ENCODE measurements at places on chromosomes 7 and 10.

DNA sequence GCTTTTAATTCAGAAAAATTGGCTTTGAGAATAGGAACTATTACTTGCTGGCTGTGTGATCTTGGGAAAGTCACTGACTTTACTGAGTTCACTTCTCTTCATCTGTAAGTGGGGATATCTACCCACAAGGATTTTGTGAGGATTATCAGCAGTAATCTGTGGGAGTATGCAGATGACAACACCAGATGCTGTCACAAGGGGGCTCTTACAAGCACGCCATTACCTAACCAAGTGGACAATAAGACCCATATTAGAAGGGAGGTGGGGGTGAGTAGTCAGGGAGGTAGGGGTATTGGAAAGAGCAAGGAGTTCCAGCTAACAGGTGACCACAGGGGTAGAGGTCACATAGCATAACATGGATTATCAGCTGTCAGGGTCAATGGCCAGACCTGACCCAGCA, 569.4 kb downstream of the SUGCT start:
- no peak for DNase-seq

GRCh38 chr7:155213955-155214740, 83.5 kb upstream of the INSIG1 start:
- DNase-seq, result no peak

DNA sequence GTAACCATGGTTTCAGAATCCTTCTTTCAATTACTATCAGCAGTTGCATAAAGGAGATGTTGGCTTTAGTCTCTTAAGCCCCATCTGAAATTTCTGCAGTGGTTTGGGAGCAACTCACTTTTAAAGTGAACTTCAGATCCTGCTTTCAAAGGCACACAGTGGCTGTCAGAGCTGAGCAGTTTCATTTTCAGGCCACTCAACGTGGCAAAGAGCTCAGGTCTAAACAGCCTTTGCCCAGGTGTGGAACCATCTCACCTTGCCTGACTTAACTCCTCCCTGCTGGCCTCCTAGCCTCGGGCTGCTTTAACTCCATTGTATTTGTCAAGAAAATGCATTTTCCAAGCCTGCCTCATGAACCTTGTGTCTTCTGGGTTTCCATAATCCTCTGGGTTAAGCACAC, 197.5 kb upstream of the KMT2E start:
- no peak for DNase-seq

GRCh38 chr7:26944501-26945358, 80.3 kb upstream of the SKAP2 start:
- no peak for DNase-seq

- DNase-seq, result no peak
Observed at GRCh38 chr10:30111340-30112022, 52.1 kb upstream of the JCAD start.

GRCh38 chr10:21750424-21750823, 216.4 kb downstream of the MLLT10 start:
- no peak for DNase-seq

GRCh38 chr7:17773289-17773626, 167.0 kb downstream of the SNX13 start:
- DNase-seq, result no peak

DNA sequence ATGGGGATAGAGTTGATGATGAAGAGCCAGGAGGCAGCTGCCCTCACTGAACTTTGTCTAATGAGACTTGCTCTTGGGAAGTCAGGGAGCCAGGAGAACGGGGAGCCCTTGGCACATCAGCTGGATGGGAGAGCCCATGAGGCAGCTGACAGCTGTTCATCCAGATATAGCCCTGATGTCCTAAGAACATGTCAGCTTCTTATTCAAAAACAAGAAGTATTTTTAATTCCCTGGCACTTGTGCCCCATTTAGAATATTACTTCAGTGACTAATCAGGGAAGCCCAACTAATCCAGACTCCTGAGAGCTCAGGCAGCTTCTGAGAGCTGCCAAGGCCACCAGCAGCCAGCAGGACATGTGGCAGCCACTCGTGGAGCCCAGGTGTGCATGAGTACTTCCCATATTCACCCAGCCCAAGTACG, 363.4 kb downstream of the GRID1 start:
- DNase-seq, result no peak

- DNase-seq, result no peak
Observed at GRCh38 chr10:71696628-71697326, 22.8 kb downstream of the C10orf105 start.

DNA sequence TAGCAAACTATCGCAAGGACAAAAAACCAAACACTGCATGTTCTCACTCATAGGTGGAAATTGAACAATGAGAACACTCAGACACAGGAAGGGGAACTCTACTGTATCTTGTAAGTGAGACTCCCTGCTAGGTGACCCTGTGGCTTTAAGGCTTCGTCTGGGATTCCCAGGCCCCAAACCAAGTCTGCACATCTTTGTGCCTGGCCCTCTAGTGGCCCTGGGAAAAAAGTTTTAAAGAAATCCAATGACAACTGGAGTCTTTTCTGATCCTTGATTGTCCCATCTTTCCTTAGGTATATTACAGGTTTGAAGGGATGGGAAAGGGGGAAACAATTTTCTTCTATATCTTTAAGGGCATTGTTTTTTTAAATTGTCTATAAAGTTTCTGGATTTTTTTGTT, 10.6 kb upstream of the LIPM start:
- no peak for DNase-seq

DNA sequence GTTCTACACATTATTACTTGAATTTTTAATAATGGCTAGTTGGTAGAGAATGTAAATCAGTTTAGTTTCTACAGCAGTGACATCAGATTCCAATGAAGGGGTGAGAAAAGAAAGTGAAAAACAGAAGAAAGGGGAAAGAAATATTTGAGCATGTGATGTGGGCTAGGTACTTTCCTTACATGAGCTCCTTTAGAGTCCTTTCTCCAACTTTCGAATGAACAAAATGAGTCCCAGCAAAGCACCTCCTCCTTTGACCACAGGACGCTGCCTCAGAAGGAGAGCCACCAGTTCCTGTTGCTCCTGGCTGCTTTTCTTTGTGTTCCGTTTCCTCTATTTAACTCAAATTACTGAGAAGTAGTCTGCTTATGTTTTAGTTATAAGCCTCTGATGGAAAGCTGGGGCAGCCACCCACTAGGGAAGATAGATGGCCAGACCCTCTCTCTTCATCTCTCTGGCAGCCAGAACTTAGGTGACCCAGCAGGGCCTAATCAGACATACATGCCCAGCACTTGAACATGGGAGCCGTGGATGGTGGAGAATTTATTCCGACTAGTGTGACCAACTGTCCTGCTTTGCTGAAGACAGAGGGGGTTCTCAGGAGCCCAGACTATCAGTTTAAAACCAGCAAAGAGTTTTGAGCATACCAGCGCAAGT, 82.4 kb upstream of the NME8 start:
- no peak for DNase-seq

- DNase-seq, result peak; percentile 22
Observed at GRCh38 chr7:98420966-98421612, 20.2 kb upstream of the BAIAP2L1 start.

GRCh38 chr7:20114468-20114867, 102.7 kb downstream of the MACC1 start:
- DNase-seq, result no peak

GRCh38 chr10:93097386-93097785, 23.7 kb downstream of the CYP26A1 start:
- DNase-seq, result no peak

GRCh38 chr7:158252837-158253669, 334.6 kb downstream of the PTPRN2 start:
- DNase-seq, result no peak

GRCh38 chr7:26237035-26237807, 35.7 kb downstream of the CBX3 start:
- DNase-seq, result no peak

- DNase-seq, result no peak
Observed at GRCh38 chr7:158811894-158812293, 17.4 kb downstream of the ESYT2 start.

DNA sequence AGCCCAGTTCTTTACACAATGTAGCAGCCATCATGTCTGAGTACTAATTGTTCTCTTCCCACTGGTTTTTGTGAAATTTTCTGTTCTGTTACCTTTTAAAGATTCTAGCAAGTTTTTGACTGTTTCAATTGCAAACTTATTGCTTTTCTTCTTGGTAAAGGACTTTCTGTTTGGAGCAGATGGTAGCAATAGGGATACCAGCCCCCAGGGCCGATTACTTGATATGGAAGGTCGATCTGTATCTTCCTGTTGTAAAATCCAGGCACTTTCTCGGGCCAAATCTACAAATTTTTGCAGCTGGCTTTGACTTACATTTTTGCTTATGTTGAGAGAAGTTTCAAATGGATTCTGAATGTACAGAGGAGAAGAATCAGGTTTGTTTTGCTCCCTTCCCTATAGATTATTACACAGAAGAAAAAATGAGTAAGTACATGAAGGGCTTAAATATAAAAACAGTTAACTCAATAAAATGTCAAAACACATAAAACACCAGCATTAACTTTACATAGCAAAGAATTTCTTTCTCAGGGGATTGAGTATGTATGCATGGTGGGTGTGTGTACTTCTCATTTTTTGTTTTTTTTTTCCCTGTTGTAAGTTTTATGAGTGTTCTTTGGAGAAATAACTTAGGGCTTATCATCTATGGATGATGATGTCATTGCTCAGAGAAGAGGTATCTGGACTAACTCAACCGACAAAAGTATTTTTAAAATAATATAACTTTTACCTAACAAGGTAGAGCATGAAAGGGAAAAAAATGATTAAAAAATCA, 35.3 kb downstream of the MTPAP start:
- no peak for DNase-seq

DNA sequence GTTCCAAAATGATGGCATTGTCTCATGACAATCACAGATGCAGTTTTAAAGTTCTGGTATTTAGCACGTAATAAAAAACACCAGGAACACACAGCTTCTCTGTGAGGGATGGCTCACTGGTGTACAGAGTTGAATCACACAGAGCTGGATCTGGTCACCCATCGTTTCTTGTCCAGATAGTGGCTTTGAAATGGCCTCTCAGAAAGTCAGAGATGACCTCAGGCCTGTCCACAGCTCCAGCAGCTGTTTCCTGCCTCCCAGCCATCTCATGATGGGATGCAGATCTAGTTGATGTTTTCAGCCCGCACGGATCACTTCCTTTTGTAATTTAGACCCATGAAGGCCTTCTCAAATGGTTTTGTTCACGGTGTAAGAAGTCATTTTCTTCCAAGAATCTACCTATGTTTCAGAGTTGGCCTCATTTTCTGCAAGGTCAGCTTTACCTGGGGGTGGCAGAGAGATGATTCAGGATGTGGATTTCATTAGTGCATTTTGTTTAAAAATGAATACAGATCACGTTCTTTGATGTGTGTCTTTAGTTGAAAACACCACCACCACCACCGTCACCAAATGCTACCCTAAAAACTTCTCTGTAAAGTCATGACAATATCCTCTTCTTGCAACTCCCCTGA, 166.2 kb downstream of the SNX10 start:
- DNase-seq, result no peak

GRCh38 chr10:22466763-22467334, 121.6 kb downstream of the SPAG6 start:
- no peak for DNase-seq

DNA sequence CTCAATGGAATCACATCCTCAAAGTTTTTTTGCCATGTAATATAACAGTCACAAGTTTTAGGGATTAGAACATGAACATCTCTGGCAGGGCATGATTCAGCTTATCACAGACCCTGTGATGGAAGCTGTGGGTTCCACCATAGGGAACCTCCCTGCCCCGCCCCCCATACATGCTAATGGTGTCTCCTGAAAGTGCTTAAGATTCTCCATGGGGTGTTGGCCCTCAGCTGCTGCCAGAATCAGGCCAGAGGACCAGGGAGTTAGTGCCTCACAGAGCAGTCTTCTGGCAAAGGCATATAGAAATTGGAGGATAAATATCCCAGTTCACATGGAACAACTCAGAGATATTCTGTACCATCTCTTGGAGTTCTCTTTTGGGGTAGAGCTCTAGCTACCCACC, 119.4 kb downstream of the RAB11FIP2 start:
- no peak for DNase-seq

DNA sequence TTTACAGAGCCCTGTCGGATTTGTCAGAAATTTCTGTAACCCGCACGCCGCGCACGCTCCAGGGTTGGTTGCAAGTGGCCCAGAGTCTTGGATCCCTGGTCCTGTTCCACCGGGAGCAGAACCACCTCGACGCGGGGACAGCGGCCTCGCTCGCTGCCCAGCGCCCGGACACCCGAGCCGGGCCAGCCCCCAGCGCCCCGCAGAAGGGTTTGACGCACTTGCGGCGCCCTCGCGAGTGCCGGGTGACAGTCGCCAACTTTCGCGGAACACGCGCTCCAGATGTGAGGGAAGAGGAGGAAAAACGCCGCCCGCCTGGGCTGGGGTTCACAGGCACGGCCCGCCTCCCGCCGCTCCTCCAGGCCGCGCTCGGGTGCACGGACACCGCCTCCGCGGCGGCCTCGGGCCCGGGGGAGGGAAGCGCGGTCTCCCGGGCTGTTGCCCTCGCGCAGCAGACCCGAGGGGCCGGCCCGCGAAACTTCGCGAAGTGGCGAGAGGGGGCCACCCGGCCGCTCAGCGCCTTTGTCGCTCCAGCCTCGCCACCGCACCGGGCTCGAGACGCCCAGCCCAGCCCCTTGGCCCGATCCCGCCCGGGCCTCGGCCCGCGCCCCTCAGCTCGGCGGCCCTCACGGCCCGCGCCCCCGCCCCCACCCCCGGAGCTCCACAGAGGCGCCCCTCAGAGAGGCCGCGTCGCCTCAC, 514 bp downstream of the RNF216 start:
- DNase-seq, result no peak

GRCh38 chr7:117835016-117835664, 38.1 kb downstream of the CTTNBP2 start:
- DNase-seq, result no peak

DNA sequence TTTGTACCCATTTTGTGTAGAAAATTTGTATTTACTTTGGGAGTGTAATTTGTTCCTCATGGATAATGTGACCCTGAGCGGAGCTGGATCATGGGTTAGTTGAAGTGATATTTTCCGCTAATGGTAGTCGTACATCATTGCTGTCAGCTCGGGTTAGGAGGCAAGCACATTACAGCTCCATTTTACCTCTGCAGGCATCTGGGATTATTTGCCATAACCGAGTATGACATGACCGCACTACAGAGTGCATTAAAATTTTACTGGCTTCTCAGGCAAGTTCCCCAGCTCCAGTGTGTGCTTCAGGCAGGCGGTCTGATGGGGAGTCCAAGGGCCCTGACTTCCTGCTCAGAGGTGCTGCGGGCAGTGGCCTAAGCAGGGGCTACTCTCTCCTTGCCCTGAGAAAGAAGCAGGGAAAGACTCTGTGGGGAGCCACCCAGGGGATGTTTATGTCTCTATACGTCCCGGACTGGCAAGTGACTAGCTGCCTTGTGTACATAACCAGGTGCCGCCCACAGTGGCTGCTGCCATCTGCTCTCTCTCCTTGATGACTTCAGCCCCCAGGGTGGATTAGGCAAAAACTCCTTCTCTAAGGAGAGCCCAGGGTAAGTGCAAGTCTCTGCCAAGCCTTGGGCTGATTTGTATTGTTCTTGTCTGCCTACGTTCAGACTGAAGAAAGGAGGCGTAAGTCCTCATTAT, 685.3 kb upstream of the GALNT17 start:
- no peak for DNase-seq

DNA sequence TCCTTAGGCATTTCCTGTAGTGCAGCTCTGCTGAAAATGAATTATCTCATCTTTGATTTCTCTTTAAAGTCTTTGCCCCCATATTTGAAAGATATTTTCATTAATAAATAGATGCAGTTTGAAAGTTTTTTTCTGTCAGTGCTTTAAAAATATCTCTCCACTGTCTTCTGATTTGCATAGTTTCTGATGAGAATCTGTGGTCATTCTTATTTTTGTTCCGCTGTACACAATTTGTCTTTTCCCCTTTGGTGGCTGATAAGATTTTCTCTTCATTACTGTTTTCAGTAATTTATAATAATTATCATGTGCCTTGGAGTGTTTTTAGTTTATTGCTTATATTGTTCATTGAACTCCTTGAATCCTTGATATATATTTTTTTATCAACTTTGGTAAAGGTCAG, 7.0 kb upstream of the GHRHR start:
- no peak for DNase-seq
